Bone marrow (tissue), 2 donors: ENCODE measurements at places on chromosomes 7 and 10.

- peak; percentile 82 for DNase-seq
Measured at GRCh38 chr7:1510780-1511154, 6.6 kb upstream of the INTS1 start.

DNA sequence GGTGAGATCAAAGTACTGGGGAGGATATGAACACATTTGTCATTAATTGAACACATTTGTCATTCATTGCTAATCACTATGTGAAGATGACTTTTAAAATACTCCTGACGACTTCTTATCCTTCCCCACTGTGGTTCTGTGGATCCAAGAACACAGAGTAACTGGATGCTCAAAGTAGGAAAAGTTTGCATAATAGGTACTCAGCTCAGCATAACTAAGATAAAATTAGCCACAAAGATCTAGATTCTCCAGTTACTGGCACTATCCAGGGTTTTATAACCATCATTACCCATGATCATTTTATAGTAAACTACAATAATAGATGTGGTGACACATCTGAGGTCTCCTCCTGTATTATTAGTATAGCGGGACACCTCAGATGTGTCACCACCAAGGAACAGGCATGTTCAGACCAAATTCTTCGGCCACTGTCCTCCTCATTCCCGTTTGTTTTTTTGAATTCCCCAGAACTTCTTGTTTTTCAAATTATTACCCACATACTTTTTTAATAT, 163.6 kb upstream of the LRRTM3 start:
- no peak for DNase-seq

- DNase-seq = no peak
Measured at GRCh38 chr10:128419466-128420019, 293.3 kb upstream of the MKI67 start.

- DNase-seq = no peak
Measured at GRCh38 chr10:49394933-49395740, 752 bp downstream of the DRGX start.

GRCh38 chr7:121259826-121260225, 69.0 kb upstream of the WNT16 start:
- DNase-seq = no peak

DNA sequence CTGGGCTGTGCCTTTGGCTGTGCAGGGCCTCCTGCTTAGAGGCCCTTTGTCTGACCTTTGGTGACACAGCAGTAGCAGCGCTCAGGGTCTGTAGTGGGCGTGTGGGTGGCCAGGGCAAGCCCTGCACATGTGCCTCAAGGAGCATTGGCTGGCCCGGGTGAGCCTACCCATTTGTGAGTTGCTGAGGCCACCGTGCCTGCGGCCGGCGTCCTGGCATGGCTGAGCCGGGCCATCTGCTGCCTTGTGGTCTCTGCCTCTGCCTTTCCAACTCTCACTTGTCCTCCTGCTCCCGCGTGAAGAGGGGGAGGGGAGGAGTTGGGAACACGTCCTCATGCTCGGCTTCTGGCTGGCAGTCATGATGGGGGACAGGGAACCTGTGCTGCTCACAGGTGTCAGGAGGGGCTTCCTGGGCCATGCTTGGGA, 9.2 kb upstream of the ORAI2 start:
- no peak for DNase-seq

DNA sequence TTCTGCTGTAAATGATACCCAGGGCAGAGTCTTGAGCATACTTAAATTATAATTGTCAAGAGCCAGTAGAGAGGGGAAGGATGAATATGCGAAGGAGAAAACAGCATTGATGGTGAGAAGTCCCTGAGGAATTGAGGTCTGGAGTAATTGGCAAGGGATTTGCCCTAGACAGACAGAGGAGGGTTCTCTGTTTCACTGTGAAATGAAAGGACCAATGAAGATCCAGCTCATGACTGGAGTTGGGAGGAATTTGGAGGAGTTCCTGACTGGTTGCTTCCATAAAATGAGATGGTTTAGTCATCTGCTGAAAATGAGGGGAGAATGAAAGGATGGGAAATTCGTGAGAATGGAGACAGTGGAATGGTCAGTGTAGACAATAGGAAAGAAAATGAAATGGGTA, 6.8 kb downstream of the PRPF18 start:
- no peak for DNase-seq

- DNase-seq = no peak
Measured at GRCh38 chr7:26667514-26668133, 196.8 kb downstream of the SKAP2 start.

DNA sequence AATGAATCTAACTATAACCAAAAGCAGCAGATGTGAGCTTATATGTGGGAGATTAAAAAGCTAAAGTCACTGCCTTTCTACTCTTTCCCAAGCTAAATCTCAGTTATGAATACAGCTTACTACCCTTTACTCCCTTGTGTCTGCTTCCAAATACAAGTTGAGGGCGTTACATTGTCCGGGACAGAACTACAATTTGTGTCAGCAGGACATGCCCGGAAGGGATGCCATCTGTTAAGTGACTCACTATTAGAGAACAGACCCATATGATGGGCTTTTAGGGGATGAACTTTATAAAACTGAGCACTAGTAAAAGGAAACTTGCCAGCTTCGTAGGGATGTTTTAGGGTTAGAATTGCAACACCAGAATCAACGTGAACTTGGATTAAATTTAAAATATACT, 299.7 kb upstream of the CSTF2T start:
- DNase-seq = no peak

DNA sequence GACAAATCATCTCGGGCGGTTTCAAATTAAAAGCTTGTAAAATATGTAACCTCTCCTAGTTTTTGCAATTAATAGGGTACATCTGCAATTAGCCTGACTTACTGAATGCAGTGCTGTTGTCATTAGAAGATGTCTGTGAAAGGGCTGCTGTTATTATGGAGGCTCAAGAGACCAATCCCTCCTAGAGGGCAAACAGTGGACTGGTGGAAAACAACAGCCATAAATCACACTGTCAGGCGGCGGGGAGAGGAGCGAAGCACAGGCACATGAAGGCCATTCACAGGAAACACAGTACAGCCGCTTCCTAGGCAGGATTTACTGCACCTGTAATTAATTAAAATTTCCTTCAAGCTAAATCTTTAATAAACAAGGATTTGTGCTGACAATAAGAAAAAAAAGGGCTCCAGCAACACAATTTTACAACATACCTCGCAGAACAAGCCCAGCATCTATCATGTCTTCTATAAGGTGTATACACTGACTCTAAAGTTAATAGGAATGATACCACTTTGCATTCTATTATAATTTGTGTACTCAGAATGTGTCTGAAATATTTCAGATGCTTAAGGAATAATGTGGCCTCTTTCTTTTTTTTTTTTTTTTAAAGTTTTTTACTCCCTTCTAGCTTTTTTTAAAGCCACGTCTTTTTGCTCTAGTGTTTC, 50.7 kb downstream of the ERCC6 start:
- no peak for DNase-seq

- no peak for DNase-seq
Measured at GRCh38 chr10:96125142-96125515, 5.0 kb upstream of the ZNF518A start.

- no peak for DNase-seq
Measured at GRCh38 chr7:55065511-55066229, 46.9 kb downstream of the EGFR start.

DNA sequence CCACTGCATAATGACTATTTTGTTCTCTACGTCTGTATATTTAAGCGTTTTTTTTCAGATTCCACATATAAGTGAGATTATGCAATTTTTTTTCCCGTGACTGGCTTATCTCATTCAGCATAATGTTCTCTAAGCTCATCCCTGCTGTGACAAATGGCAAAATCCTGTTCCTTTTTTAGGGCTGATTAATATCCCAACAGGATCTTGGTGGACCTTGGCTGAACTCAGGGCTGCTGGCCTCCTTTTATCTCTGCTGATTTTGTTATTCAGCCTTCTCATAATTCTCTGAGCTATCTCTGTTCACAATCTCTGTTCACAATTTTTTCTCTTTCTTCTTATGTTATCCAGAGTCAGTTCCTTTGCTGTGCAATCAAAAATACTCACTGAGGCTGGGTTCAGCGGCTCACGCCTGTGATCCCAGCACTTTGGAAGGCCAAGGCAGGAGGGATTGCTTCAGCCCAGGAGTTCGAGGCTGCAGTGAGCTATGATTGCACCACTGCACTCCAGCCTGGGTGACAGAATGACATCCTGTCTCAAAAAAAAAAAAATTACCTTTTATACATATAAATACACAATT, 1035.9 kb upstream of the AUTS2 start:
- DNase-seq = no peak

DNA sequence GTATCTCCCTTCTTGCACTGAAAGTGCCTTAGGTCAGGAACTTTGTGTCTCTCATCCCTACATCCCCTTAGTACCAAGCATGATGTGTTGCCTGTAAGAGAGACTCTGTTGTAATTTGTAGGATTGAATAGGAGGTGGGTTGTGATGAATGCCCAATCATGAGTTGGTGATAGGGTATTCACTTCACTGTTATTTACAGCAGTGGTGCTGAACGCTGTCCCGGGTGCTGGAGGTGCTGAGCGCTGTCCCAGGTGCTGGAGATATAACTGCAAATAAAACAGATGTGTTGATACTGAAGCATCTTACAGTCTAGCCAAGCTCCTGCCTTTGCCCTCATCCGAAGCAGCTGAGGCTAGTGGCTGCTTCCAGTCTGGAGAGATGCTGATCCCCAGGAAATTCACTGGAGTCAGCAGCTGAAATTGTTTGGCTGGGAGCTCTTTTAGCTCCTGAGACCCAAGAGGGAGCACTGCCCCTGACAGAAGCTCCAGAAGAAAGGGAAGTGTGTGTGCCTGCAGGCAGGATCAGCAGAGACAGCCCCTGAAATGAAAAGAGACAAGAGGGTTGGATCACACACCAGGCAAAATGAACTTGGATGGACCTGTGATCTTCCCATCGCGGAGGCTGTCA, 183.4 kb downstream of the SORCS3 start:
- DNase-seq = no peak

- DNase-seq = no peak
Measured at GRCh38 chr7:137110091-137110509, 233.4 kb downstream of the PTN start.

DNA sequence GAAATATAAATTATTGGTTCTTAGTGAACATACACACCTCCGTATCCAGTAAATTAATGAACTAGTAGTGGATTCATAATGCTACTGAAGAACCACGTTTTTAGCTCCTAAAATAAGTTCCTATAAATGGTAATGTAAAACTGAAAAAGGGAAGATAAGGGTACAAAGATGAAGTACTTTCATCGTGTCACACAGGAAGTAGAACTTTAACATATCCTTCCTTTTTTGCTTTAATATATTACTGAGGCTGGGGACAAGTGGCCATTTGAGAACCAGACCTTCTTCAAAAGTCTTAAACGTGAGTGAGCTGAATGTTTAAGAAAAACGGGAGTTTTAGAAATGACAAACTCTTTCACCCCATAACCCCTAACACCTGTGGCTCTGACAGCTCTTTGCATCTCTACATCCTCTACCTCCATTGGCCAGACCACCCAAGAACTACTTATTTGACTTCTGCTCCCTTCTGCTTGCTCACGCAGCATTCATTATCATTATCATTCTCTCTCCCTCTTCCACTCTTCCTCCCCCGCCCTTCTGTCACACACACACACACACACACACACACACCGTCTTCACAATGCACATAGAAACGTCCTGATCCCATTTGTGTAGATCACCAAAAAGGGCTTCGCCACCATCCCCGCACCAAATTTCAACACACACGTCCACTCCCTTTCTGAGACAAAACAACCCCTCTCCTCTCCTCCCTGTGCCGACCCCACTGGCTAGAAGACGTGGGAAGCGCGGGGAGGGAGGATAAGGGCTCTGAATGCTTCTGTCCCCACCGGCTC, 677 bp downstream of the SKAP2 start:
- DNase-seq = peak; percentile 63

DNA sequence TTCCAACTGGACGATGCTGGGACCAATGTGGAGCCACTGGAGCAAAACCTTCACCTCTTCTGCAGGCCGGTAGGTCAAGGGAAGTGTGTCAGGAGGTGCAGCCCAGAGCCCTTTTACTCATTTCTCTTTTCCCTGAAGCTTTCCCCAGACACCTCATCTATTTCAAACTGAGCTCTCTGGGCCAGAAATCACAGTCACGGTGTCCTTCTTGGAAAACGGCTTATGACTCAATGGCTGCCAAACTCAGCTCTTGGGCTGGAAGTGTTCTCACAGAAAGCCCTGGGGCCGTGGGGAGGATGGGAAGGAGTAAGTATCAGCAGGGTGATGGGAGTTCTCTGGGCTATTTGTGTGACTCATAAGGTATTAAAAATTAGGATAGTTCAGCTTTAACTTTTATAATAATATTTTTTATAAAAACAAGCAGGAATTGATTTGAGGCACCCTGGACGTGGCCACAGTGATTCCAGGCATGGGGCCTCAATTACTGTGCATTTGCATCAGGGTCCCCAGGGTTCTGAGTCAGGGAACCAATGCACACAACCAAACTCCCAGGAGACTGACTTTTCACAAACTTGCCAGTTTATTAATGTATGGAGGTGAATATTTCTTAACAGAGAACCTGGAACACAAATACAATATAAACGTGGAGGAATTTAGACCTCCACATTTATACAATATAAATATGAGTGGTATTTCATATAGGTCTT, 187.4 kb upstream of the TMEM72 start:
- DNase-seq = no peak

- DNase-seq = no peak
Measured at GRCh38 chr7:122018032-122018431, 126.0 kb downstream of the AASS start.

- no peak for DNase-seq
Measured at GRCh38 chr7:70372768-70373515, 759.0 kb upstream of the GALNT17 start.

GRCh38 chr7:140722254-140722653, 25.7 kb downstream of the NDUFB2 start:
- DNase-seq = no peak

- no peak for DNase-seq
Measured at GRCh38 chr10:132784866-132785722, 853 bp downstream of the NKX6-2 start.

GRCh38 chr7:100360135-100360854, 2.4 kb downstream of the PILRB start:
- no peak for DNase-seq

DNA sequence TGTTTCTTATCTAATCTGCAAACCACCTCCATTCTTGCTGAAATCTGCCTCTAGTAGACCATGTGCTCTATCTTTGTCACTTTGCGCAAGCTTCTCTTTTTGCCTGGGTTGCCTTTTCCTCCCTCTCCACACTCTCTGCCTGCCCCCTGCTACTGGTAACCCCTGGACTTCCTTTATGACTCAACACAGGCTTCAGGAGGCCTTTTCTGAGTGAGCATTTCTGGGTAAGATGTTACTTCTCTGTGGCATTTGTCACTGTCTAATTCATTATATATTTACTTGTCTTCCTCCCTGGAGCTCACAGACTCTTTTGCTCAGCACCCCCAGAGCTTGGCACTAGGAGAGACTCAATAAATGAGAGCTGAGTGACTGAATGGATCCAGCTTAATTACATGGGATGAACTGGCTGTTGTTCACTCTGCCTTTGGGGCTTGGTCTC, 8.4 kb downstream of the GOLGA7B start:
- no peak for DNase-seq

- no peak for DNase-seq
Measured at GRCh38 chr10:108260383-108260906, 1095.9 kb upstream of the SORCS1 start.

GRCh38 chr10:72792288-72792687, 100.3 kb downstream of the MCU start:
- DNase-seq = no peak
